Umbilical cord (tissue), 2 donors: ENCODE measurements at places on chromosomes 7 and 10.

DNA sequence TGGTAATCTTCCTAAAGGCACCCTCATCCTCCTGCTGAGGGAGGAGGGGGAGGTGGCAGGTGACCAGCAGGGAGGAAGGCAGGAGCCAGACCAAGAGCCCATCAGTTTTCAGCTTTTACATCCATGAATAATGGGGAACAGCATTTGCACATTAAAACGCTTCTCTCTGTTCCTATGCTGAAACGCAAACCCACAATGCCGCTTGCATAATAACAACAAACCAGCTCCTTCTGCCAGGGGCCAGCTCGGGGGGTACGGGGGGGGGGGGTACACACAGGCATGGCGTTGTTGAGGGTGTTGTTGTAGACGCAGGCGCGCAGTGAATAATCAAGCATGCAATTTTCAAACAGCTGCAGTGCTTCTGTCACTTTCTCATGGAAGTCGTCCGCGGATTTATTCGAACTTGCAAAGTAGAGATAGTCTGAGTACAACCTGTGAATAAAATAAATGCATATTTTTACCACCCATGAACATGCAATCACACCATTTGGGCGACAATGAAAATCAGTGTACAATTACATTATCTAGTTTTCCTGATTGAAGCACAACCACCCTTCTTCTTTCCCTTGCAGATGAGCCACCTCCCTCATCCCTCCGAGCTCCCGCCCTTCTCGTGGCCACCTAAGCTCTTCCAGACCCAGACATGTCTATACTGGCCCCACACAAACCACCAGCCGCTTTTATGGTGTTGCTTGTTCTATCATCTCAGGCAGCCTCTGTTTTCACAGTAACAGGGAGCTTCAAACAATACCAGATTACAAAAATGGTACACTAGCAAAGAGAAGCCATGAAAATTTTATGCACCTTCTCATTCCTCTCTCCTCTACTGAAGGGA lies 72.2 kb downstream of the CHST15 start:
- peak; percentile 43 for DNase-seq

GRCh38 chr7:101854084-101854865 lies 36.8 kb downstream of the CUX1 start:
- DNase-seq, result no peak

DNA sequence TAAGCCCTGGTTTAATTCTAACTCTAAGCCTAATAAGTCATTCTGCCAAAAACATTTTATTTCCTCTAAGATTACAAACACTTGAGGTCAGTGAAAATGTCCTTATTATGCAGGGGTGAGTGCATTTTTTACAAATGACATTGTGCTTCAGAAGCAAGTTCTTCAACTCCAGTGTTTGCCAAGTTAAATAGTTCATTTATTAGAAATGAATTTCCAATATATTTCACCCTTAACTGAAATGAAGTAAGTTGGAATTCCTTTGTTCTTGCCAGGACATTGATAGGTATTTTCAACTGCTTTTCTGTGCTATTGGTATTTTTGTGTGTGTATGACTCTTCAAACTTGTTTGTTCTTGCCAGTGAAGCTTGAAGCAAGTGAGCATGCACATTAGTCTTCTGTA lies 89.5 kb upstream of the CCDC6 start:
- no peak for DNase-seq

DNA sequence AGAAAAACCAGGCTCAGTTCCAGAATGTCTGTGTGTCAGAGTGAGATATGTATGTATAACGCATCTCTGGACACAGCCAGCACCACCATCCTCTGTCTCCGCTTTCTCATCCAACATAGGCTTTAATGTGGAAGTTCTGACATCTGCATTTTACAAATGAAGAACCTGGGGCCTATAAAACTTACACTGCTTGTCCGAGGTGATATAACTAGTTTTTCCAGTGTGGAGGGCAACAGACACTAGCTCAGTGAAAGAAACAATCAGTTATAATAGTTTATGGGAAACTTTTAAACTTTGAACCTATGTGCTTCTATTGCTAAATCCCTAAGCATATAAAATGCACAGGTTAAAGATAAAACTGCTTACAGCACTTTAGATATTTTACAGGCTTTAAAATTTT lies 208.7 kb downstream of the CRPPA start:
- DNase-seq, result no peak

DNA sequence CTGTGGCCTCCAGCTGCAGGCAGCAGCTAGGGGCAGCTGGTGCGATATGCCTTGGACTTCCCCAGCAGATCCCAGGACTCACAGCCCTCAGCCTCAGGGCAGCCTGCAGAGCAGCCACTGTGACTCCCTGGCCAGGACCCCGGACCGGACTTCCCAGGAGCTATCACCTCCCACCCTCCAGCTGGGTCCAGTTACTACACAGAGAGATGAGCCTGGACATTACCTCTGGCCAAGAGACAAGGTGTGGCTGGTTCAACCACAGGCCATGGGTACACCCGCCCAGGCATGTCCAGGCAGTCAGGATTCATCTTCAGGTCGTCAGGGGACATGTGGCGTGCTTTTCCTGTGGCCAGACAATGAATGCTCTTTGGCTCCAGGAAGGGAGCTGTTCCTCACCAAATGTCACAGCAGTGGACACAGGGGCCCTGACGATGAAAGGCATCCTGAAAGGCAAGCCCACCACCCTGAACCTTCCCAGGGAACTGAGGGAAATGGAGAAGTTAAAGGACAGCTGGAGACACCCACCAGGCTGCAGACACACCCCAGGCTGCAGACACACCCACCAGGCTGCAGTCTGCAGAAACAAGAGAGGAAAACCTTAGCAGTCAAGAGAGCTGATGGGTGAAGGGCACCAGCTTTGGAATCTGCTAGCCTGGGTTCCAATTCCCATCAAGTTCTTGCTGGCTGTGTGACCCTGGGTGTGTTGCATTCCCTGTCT lies 25.8 kb upstream of the NANOS1 start:
- no peak for DNase-seq

DNA sequence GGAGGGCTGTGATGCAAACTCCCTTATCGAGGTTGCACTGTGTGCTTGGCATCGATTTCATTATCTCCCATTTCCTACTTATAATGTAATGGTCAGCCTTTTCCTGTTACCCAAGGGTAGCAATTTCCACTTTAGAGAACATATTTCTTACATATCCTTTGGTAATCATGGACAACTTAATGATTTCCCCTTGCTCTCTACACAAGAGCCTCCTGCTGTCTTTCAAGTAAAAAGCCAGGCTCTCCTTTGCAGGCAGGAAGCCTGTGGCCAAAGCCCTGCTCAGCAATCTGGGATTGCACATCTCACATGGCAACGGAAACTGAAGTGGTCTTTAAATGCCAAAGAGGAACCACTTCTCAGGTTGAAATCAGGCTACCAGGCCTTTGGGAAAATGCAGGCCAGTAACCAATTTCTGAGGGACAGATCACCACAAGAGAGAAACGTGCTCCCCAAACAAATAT lies 86.7 kb upstream of the IKZF1 start:
- DNase-seq, result peak; percentile 11

GRCh38 chr10:87550741-87551140 lies 46.0 kb downstream of the MINPP1 start:
- no peak for DNase-seq

DNA sequence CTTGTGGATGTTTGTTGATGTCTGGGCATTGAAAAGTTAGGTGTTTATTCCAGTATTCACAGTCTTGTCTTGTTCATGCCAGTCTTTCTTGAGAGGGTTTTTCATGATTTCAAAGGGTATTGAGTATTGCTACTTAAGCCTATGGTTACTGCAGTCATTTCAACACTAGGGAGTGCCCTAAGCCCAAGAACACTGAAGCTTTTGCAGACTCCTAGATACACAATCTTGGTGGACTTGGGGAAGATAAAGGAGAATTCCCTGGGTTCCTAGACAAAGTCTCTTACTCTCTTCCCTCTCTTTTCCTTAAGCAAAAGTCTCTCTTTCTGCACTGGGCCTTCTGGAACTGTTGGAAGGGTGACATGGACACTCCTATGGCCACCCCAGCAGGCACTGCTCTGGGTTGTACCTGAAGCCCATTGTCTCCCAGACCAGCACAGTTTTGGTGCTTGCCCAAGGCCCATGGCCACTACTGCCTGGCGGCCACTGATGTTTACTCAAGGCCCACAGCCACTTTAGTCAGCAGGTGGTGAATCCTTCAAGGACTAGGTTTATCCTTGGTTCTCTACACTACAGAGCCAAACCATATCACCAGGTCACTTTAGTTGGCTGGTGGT lies 24.9 kb downstream of the SAMD9 start:
- DNase-seq, result no peak

DNA sequence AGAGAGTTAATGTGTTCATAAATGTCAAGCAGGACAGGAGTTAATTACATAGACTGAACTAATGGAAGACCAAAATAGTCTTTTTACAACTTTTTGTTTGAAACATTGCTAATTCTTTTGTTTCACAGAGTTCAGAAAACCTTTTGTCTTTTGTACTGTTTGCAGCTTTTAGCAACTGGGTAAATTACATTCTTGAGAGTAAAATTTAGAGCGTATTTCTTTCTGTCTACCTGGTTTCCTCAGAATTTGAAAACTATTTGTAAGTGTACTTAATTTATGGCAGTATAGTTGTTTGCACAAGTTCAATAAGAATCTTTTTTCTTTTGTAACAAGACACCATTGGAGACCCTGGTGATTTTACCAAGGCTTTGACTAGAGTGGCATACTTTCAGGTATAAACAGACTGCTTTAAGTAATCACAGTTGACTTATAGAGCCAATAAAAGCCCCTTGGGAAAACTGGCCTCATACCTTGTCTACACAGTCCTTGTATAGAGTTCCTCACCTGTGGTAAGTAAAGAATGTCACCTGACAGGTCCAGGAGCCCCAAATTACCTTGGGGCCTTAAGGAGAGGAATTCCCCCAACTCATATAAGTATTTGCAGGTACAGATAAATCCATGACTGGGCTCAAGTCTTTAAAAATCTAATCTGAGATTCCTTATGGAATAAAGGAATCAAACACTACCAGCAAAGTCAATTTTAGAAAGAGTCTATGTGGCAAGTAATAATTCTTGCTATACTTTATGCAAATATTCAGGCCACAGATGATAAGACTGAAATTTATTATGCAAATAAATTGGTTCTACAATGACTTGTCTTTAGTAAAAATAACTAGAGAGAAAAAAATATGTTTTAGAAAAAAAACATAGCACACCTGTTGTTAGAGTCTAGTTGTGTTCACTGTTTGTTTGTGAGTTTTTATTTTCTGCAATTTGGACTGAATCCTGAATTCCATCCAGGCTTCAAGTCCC lies 23.6 kb upstream of the CREB3L2 start:
- no peak for DNase-seq

- no peak for DNase-seq
Observed at GRCh38 chr10:110317866-110318850, 13.4 kb upstream of the SMNDC1 start.

GRCh38 chr7:107355616-107356015 lies 114.2 kb upstream of the GPR22 start:
- no peak for DNase-seq

- no peak for DNase-seq
Observed at GRCh38 chr7:126727930-126728391, 524.8 kb downstream of the GRM8 start.

DNA sequence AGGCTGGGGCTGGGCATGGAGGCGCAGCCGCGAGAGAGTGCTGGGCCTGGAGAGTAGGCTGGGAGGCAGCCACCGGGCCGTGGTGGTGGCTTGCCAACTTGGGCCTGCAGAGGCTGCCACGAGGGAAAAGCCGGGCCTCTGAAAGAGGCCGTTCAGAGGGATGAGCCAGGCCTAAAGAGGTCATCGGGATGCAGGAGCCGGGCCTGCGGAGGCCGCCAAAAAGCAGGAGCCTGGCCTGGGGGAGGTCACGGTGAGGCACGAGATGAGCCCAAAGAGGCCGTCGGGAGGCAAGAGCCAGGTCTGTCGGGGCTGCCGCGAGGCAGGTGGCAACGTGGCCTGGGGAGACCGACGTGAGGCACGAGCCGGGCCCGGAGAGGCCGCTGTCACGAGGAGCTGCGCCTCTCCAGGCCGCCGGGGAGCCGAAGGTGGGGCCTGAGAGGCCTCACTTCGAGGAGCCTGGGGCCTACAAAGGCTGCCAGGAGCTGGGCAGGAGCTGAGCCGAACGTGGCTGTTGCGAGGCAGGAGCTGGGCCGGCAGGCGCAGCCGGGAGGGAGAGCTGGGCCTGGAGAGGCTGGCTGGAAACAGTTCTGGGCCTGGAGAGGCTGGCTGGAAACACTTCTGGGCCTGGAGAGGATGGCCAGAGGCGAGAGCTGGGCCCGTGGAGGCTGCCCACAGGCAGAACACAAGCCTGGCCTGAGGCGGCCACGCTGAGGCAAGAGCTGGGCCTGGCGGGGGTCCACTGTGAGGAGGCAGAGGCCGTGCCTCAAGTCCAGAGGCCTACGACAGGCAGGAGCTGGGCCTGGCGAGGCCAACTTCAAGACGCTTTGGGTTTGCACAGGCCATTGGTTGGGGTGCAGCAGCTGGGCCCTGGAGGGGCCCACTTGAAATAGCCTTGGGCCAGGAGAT lies 24.6 kb downstream of the MDH2 start:
- no peak for DNase-seq

GRCh38 chr7:118245267-118246040 lies 20.9 kb downstream of the ANKRD7 start:
- DNase-seq, result no peak

- DNase-seq, result no peak
Observed at GRCh38 chr7:46288861-46289260, 367.8 kb upstream of the IGFBP3 start.

- no peak for DNase-seq
Observed at GRCh38 chr7:139641337-139641992, 118.0 kb downstream of the CLEC2L start.

- DNase-seq, result peak; percentile 82
Observed at GRCh38 chr10:118035354-118036005, 11.3 kb downstream of the RAB11FIP2 start.

GRCh38 chr10:48289501-48290238 lies 15.2 kb upstream of the FRMPD2 start:
- DNase-seq, result peak; percentile 50

GRCh38 chr7:327233-327931 lies 37.4 kb downstream of the FOXL3 start:
- DNase-seq, result no peak

DNA sequence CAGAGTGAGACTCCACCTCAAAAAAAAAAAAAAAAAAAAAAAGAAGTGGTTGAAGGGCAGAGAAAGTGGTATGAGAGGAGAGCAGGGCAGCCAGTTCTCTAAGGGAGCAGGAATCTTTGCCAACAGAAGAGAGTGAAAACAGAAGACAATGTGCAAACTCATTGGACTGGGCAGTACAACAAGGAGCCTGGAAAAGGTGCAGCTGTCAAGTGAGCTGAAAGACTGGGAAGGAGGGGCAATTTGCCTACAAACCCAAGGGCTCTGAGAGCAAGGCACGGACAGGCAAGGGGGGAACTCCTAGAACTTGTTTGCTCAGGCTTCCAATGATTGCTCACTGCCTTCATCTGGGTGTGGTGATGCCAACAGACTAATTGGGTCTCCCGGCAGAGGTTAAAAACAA lies 9.5 kb downstream of the ACTR1A start:
- no peak for DNase-seq

GRCh38 chr7:120404042-120404441 lies 131.1 kb downstream of the KCND2 start:
- no peak for DNase-seq

GRCh38 chr10:71179382-71179781 lies 33.0 kb upstream of the UNC5B start:
- DNase-seq, result no peak

- no peak for DNase-seq
Observed at GRCh38 chr7:155349601-155350331, 52.1 kb downstream of the INSIG1 start.

- no peak for DNase-seq
Observed at GRCh38 chr7:124284937-124285336, 252.1 kb upstream of the TMEM229A start.

- DNase-seq, result no peak
Observed at GRCh38 chr7:39761449-39761848, 138.1 kb downstream of the RALA start.
